ENCODE measurements at places on chromosomes 2 and 18.

DNA sequence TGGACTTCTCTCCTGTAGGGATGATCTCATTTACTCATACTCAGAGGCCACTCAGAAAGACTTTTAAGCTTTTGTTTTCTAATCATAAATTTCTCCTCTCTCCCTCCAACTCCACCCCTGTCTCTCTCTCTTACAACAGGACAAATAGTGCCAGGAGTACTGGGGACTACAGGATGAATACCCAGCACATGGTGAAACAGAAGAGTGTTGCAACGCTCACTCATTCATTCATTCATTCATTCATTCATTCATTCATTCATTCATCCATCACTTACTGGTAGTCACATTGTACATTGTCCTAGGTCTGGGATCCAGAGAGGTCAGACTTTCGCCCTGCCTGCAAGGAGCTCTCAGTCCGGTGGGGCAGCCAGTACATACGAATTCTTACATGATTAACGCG, 97.6 kb downstream of the KLHL29 start:
- DNase-seq = no peak

DNA sequence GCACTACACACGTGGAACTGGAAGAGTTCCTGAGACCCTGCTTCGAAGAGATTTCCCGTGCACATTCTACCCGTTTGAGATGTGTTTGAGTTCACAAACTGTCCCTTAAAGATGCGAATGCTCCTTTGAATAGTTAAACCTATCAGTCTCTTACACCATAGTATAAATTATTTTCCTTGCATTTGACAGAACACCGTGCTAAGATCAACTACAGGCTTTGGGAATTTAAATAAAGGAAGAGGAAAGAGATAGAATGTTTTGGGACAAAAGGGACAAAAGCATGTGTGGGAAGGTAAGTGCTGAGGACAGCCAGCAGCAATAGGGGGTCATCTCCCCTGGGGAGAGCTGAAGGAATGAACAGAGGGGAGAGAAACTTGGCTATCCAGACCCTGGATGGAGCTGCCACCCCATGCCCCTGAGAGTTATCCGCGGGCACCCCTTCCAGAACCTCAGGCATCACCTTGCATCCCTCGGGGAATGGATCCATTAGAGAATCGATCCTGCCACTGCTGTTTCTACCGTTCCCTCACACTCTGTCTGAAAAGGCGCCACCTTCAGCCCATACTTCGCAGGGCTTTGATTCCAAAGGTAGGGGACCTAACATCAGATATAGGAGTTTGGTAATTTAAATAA, 888 bp upstream of the ADCY3 start:
- no peak for DNase-seq

- DNase-seq = no peak
These were observed 940 bp downstream of the XRCC5 start for GRCh38 chr2:216109962-216110614.

GRCh38 chr2:224885836-224886547, 156.3 kb downstream of the DOCK10 start:
- no peak for DNase-seq

DNA sequence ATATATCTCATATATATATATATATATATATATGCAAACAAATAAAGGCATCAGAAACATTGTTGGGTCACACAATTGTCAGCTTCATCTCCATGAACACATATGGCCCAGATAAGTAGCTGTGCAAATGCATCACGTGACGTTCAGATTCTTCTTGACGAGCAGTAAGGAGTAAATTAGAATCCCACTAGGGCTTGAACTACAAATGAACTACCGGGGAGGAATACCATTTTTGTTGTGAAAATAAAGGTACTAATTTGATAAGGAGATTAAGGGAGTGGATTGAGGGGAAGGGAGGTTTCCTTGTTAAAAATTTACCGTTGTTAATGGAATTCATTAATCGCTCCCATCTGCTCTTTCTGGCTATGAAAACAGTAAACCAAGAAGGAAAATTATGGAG, 186.5 kb upstream of the COPS8 start:
- no peak for DNase-seq

DNA sequence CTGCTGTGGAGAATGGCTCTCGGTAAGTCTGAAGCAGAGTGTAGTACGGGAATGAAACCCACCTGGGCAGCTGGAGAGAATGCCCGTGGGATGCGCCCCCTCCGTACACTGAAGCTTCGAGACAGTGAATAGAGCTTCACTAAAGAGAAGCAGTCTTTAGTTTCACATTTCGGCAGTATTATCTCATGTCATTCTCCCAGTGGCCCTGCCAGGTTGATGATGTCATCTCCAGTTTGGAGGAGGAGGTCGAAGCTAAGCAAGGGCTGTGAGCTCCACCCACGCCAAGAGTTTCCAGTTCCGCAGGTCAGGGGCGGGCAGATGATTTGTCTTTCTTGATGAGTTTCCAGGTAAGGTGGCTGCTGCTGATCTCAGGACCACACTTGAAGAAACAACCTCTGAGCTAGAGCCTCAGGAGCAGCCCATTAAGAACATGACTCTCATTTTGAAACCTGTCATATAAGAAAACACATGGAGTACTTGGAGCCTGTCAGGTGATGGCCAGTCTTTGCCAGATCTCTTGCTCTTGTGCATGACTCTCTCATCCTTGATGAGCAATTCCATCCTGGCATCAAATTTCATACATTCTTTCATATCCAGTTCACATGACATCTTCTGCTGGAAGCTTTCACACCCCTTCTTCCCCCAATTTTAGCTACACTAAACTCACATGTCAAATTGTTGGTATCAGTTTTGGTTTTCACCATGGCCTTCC, 475.0 kb downstream of the RNF144A start:
- no peak for DNase-seq

- no peak for DNase-seq
These were observed 78.3 kb downstream of the BCL2 start for GRCh38 chr18:63241317-63241712.

DNA sequence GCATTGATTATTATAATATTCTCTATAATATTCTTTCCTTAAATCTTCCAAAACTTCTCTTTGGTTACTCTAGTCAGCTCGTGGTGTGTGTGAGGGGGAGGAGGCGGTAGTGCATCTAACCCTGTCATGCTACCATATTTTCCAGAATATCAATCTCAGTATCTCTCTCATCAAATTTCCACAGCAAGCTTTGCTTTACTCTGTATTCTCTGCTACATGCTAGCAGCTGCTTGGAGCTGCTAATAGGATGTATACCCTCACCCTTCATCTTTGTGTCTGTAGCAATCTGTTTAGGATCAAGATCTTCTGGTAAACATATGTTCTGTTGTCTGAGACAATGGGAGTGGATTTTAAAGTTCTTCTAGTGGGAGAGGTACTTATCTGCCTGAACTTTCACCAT, 303.8 kb upstream of the KLHL14 start:
- DNase-seq = no peak

DNA sequence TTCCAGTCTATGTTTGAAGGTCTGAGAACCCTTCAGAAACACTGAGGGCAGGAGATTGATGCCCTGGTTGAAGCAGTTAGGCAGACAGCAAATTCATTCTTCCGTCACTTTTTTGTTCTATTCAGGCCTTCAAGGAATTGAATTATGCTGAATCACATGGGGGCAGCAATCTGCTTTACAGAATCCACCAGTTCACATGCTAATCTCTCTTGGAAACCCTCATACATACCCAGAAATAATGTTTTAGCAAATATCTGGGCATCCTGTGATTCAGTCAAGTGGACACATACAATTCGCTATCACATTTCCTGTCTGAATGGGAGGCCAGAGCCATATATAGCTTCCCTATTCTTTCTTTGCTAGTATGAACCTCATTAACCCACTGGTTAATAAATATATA, 301.4 kb upstream of the CNTNAP5 start:
- DNase-seq = no peak

- DNase-seq = no peak
These were observed 10.9 kb downstream of the KLF7 start for GRCh38 chr2:207154556-207155510.

DNA sequence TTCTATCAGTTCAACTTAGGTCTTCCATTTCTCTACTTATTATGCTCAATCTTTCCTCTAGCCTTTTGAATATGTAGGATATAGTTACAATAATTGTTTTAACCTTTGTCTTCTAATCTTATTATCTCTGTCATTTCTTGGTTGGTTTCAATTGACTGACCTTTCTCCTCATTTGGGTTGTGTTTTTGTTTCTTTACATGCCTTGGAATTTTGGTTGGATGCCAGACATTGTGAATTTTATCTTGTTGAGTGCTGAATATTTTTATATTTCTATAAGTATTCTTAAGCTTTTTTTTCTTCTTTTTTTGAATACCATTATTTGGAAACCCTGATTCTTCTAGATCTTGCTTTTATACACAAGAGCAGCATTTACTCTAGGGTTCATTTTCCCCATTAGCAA, 30.7 kb upstream of the TMEM247 start:
- no peak for DNase-seq

GRCh38 chr2:66481100-66481549, 46.2 kb downstream of the MEIS1 start:
- DNase-seq = no peak

DNA sequence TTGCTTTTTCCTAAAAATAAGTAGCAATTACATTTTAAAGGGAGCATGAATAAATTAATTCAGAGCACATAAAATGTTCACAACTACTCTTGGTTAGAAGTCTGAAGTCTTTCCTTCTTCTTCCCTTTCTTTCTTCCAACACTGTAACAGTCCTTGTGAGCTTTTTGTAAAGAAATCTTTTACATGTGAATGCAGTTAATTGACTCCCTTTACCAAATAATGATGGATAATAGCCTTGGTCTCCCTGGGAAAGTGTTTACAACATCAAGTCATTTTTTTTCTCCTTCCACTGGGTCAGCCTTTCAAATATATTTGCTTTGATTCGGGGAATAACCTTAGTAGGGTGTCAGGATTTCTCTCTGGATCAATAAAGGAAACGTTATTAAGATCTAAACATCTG, 39.1 kb downstream of the CALCRL start:
- no peak for DNase-seq

GRCh38 chr18:58362829-58363271, 266.0 kb downstream of the ALPK2 start:
- DNase-seq = no peak

GRCh38 chr2:52113338-52113737, 1081.4 kb upstream of the NRXN1 start:
- DNase-seq = no peak

- no peak for DNase-seq
These were observed 212.3 kb downstream of the GULP1 start for GRCh38 chr2:188503975-188504374.

DNA sequence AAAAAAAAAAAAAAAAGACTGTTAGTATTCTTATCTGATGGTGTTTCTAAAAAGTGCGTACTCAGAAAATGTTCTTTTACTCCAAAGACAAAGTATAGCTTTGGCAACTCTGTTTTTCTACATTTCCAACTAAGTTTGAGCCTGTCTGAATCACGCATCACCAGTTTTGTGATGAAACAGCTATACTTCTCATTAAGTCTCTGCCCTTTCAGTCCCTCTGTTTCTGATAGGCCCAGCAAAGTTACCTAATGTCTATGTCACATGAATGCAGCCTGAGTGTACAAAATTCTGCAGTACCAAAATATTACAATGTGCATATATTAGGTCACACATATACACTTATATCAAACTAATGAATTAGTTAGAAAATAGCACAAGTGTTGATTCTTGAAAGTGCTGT, 22.4 kb downstream of the TWSG1 start:
- DNase-seq = no peak

DNA sequence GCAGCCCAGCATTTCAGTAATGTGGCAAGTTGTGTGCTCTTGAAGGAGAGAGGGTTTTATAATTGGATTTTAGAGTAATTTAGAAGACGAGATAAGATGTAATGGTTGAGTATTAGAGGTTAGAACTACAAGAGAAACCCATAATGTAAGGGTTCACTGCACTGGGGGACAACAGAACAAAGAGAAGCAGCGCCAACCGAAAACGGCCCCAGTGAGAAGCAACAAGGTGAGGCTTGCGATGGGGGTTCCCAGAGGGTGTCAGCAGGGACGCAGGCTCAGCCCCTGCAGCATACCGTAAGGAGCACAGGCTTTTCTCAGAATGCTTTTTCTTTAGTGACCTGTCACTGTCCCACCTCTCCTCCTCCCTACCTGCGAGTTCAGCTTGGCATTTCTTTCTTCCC, 183.9 kb upstream of the ETAA1 start:
- DNase-seq = no peak

- DNase-seq = no peak
These were observed 273.8 kb upstream of the LYPD1 start for GRCh38 chr2:132943829-132944228.

DNA sequence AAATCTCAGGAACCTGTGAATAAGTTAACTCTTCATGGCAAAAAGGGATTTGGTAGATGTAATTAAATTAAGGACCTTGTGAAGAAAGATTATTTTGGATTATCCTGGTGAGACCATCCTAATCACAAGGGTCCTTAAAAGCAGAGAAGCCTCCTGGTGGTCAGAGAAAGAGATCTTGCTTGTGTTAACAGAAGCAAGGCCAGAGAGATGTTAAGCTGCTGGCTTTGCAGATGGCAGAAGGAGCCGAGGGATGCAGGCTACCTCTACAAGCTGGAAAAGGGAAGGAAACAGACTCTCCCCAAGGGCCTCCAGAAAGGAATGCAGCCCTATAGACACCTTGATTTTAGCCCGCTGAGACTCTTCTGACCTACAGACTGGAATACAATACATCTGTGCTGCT, 197.0 kb downstream of the STK39 start:
- DNase-seq = no peak

- no peak for DNase-seq
These were observed 255.8 kb upstream of the RGPD4 start for GRCh38 chr2:107570876-107571275.

GRCh38 chr18:12659904-12660605, 2.1 kb upstream of the SPIRE1 start:
- DNase-seq = peak; percentile 53

- peak; percentile 30 for DNase-seq
These were observed 189.3 kb downstream of the ANKRD44 start for GRCh38 chr2:197121255-197121654.

All from T-helper 1 cell (primary cell).